ENCODE measurements at places on chromosomes 7 and 10.
A peak's percentile ranks its signal among the peaks of the same experiment; 100 is the strongest.

DNA sequence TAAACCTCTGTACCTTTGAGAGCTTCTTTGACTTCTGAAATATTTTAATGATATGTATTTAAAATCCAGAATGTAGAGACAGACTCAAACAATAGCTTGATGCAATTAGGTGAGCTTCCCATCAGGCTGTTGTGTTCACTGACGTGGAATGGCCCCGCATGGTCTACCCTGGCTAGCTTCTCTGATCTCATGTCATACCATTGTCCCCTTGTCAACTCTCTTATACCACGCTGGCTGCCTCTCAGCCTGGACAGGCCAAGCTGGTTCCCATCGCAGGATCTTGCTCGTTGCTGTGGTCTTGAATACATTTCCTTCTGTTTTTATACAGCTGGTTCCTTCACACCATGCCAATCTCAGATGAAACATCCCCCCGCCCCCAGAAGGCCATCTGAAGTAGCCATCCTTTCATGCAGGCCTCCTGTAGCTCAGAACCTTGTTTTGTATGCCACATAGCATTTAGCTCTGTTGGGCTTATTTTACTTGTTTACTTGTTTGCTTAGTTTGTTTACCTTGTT is 84.2 kb downstream of the FANK1 start:
- no peak for DNase-seq

DNA sequence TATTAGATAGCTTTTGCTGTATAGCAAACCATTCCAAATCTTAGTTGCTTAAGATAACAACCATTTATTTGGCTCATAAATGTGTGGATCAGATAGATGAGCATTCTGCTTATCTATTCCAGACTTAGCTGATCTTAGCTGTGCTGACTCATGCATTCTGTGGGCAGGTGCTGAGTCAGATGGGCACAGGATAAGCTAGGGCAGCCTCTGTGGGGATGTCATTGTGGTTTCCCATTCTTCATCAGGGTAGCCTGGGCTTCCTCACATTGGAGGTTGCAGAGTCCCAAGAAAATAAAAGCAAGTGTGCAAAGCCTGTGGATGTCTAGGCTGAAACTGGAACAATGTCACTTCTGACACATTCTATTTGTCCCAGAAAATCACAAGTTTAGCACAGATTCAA is 917.0 kb downstream of the TYW1 start:
- DNase-seq: no peak

DNA sequence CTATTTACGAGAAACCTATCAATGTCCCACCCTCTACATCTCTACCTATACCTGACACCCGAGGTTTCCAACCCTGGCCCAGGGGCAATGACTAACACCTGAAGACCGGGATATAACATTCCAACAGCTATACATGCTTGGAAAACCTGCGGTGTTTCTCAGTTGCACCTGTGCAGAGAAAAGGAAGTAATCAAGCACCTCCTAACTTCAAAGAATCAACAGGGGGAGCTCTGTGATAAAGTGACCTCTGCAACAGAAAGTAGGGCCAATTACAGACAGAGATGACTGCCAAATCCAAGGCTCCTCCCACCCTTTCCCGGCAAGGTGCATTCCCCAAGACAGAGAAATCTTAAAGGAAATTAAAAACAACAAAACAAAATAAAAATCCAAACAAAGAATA is 41.3 kb downstream of the CCDC6 start:
- DNase-seq: no peak

DNA sequence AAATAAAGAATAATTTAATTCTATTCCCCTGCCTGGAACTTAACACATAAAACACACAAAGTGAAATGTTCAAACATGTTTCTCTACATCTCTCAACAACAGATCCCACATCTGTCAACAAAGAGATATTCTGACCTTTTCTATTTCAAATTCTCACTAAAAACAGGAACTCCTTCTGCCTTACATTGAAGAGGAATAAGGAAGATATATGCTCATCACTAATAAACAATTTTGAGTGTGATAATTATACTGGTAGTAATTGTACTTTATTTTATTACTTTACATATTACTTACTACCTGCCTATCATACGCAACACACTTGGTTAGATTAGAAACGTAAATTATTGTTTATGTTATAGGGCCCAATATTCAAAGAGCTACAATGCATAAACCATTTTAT is 13.4 kb downstream of the AKR1C2 start:
- no peak for DNase-seq

DNA sequence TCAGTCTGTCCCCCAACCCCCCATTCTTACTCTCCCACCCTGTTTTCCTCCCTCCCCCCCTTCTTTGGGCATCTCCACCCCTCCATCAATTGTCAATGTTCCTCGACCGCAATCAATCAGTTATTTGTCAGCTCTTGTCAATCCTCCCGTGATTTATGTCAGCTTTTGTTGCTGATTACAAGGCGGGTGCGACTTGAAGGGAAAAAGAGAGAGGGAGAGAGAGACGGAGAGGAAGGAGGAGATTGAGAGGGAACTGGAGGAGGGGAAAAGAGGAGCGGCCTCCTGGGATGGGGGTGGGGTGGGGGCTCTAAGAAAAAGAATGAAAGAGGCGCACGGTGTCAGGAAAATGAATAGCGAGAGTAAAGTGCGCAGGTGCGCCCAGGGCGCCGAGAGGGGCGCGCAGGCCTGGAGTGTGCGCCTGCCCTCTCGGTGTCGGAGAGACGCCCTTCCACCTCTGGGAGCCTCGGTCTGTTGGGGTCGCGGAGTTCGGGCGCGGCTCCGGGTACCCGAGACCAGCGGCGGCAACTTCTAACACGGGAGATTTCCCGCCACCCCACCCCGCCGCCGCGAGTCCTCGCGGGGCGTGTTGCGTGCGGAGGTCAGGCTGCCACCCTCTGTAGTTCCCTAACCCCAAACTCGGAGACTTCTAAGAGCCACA is 1.1 kb upstream of the ZNF503 start:
- DNase-seq: no peak

- DNase-seq: no peak
Observed at GRCh38 chr10:83764666-83765065, 374.6 kb upstream of the GHITM start.

DNA sequence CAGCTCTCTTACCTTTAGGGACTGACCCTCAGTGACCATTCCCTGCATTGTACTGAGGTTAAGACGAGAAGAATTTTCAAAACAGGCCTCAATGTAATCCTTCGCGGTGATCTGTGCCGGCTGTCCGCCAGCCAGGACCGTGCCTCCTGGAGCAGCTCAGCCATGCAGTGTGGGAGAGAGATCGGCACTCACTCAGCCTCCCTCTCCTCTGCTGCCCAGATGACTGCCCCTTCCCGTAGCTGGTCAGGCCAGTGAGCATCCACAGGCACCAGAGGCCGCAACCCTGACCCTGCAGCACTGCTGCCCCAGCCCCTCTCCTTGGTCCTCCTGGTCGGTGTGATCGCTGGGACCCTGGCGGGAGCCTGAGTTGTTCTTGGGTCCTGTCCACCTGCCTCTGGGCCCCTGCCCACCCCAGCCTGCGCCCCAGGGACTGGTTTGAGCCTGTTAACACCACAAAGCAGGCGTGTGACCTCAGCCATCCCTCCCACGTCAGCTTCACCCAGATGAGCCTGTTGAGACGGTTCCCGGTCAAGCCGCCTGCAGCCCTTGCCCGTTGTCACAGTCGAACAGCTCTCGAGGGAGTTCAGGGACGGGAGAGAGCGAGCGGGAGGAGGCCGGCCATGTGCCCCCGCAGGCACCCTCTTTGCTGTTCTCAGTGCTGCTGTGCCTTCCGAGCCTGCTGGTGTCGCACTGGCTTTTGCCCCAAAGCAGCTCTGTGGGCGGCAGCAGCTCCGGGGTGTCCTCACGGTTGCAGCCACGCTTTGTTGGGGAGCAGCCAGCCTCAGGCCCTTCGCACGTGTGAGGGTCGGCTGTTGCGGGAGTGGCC is 37.2 kb downstream of the NKX6-2 start:
- DNase-seq: no peak

GRCh38 chr10:106919871-106920282 is 244.6 kb downstream of the SORCS1 start:
- no peak for DNase-seq

- DNase-seq: no peak
Observed at GRCh38 chr7:92837000-92837749, 802 bp upstream of the CDK6 start.

DNA sequence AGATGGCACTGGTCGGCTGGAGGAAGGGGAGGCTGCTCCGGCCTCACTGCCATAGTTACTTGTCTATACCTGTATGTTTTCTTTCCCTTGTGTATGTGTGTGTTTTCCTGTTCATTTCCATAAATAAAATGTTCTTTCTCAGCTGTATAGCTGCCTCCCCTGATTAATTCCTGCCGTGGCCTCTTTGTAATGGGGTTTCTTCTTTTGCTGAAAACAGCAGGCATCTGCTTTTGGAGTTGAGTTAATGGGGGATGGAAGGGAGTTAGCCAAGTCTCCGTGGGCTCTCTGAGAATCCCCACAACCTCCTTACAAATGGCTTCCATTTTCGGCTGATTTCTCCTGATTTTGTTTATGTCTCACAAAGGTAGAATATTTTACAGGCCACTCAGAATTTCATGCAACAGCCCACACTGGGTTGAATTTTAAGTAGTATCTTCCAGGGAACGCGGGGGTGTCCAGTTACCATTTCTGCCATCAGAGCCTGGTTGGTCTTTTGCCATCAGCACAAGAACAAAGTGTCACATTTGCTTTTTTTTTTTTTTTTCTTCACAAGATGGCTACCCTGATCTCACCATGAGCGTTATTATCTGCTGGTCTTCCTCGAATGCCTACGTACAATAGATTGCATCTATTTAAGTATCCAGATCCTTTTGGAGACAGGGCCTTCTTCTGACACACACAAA is 88.1 kb upstream of the NRP1 start:
- no peak for DNase-seq

DNA sequence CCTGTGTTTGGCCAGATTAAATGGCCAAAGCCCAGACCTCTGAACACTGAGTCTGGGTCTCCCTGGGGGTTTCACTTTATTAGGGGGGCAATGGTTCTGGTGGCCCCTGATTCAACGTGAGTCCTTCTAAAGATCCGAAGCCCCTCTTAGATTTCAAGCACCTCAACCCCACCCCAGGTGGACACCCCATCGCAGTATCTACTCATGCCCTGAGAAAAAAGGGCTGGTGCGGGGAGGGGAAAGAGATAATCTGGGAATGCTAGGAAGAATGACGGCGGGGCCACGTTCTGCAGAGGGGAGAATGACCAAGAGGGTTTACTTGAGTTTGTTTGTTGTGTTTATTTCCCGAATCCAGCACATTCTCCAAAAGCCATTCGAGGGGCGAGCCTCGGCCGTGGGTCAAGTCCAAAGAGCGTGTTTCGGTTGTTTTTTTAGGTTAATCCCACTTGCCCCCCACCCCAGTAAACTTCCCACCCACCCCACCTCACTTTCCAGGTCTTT is 832 bp downstream of the PDLIM1 start:
- no peak for DNase-seq

GRCh38 chr10:18179891-18180290 is 39.7 kb downstream of the CACNB2 start:
- DNase-seq: no peak

GRCh38 chr10:17669185-17669872 is 25.4 kb downstream of the STAM start:
- DNase-seq: peak; percentile 31

DNA sequence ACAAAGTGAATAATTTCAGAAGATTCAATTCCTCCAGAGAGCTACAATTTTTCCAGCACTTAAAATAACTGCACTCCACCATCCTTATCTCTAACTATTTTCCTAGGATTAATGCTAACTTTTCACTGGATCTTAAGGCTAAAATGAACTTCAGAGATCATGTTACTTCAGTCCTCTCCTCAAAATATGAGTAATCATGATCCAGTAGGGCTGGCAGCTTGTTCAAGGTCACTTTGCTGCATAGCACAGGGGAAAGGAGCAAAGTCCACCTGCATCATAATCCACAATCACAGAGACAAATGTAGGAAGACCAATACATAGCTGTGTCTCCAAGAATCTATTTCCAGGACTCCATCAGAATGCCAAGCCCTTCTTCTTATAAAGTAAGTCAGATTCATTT is 150.3 kb downstream of the LRRTM3 start:
- DNase-seq: no peak

- no peak for DNase-seq
Observed at GRCh38 chr7:11540271-11540761, 291.7 kb downstream of the THSD7A start.

GRCh38 chr10:47348138-47348651 is at the start of gene RBP3:
RBP3 (plus strand) TSS chr10:47348363; CDS start chr10:47348485, 122 bp downstream.
- DNase-seq: no peak

DNA sequence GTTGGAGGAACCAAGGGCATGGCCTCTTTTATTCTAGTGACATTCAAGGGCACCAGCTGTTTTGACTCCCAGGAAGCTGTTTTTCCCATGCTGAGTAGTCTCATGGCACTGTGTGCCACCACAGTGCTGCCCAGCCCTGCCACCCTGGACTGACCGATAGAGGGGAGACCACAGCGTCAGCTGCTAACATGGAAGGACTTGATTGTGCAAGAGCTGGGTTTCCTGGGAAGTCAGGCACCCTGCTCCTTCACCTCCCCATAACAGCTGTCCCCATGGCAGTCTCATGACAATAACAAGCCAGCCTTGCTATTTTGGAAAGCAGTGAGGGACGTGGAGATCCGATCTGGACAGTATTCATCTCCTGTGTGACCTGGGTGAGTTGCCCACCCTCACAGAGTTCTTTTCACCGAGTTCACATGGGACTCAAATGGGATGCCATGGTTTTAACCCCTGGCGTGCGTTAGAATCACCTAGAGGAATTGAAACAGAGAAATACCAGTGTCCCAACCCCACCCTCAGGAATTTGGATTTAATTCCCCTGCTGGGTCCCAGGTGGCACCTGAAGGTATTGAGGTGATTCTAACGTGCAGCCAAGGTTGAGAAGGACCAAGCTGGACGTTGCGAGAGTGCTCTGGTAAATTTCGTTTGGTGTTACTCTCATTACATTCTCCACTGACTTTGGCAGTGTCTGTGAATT is 174.8 kb downstream of the CELF2 start:
- no peak for DNase-seq

- DNase-seq: no peak
Observed at GRCh38 chr10:20033476-20033875, 217.2 kb downstream of the PLXDC2 start.

GRCh38 chr7:152523916-152524315 is 88.1 kb upstream of the KMT2C start:
- no peak for DNase-seq

DNA sequence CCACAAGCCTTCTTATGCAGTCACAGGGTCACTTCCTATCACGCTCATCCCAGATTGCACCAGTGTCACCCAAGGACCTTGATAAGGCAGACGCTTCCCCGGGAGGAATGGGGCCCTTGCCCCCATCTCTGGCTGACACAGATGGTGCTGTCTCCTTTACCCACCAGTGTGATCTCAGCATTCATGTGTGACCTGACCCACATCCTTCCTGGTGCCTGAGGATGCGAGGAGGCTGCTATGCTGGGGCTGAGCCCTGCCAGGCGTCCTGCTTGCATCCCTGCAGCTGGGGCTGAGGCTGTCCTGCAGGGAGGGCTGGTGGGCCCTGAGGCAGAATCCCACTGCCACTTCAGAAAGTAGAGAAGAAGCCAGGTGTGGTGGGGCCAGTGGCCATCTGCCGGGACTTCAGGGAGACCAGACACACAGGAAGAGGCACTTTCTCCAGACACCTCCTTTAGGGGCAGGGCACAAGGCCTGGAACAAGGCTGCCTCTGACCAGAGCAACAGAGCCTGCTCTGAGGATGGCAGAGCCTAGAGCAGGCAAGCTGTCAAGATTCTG is 35.3 kb downstream of the RASGEF1A start:
- DNase-seq: no peak
